ENCODE measurements at places on chromosomes 3 and 15.
A peak's percentile ranks its signal among the peaks of the same experiment; 100 is the strongest.

DNA sequence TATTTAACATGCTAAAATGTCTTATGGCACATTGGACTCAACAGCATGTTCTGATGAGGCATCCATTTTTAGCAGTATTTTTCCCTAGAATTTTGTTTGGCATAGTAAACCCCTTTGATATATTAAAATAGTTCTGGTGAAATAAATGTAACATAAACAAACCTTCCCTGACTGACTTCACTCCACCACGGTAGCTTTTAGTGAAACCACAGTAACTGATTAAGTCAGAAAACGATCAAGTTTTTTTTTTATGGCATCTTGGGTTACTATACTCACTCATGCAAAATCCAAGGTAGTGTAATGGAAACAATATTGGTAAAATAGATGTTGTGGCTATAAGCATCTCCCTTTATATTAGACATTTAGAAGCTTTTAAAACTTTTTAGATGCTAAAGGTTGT, 2.8 kb downstream of the SERP1 start:
- H3K4me3 ChIP-seq = peak overlapping the region; percentile 99
- peaks cover 52% of the 10 kb centered on the region for H3K4me1 ChIP-seq
- H3K36me3 ChIP-seq = peaks cover 50% of the 10 kb centered on the region
- no peaks in the 10 kb centered on the region for H3K27me3 ChIP-seq

DNA sequence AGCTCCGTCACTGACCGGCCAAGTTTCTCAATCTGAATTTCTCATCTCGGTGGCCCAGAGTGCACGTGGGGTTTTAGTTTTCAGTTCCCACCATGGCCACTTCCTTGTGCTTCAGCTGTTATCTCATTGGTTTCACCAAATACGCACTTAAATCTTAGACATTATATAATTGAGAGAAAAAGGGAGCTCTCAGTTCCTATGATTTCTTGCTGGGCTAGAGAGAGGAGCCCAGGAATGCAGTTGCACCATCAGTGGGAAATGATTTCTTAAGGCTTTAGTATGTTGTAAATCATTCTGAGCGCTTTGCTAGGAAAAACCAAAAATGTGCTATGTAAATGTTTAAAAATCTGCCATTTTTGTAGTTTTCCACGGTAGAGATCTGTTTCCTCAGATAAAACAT, 53.2 kb downstream of the OXNAD1 start:
- H3K27me3 ChIP-seq = no peaks in the 10 kb centered on the region
- H3K4me3 ChIP-seq = no peak overlapping the region
- peaks cover 82% of the 10 kb centered on the region for H3K36me3 ChIP-seq
- peaks cover 82% of the 10 kb centered on the region for H3K4me1 ChIP-seq
- no peak for DNase-seq
- peak overlapping the region; percentile 94 for H3K27ac ChIP-seq

- peaks cover 12% of the 10 kb centered on the region for H3K27me3 ChIP-seq
- no peak for DNase-seq
- H3K4me3 ChIP-seq = no peak overlapping the region
- H3K27ac ChIP-seq = no peak overlapping the region
- no peaks in the 10 kb centered on the region for H3K36me3 ChIP-seq
- no peaks in the 10 kb centered on the region for H3K4me1 ChIP-seq
Observed at GRCh38 chr15:92429378-92430068, 35.8 kb downstream of the ST8SIA2 start.

GRCh38 chr3:40453933-40454332, 3.2 kb upstream of the RPL14 start:
- H3K4me3 ChIP-seq = peak overlapping the region; percentile 91
- peaks cover 18% of the 10 kb centered on the region for H3K36me3 ChIP-seq
- peaks cover 50% of the 10 kb centered on the region for H3K4me1 ChIP-seq
- no peak overlapping the region for H3K27ac ChIP-seq
- peaks cover 2% of the 10 kb centered on the region for H3K27me3 ChIP-seq
- no peak for DNase-seq

DNA sequence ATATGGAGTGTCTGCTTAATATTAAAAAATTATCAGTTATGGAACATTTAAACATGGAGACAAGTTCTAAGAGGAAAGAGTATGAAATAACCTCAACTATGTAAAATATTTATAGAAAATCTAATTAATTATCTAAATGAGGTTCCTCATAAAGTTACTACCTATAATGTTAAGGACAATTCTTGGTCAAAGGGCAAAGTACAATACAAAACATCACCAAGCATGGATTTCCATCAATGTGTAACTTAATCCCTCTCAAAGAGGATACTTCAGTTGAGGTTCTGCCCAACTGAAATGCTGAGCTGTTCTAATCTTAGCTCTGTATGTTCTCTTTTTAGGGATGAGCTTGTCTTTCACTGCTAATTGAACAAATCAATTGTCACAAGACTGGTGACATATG, 56.0 kb upstream of the CHRM5 start:
- no peaks in the 10 kb centered on the region for H3K27me3 ChIP-seq
- no peaks in the 10 kb centered on the region for H3K36me3 ChIP-seq
- peaks cover 5% of the 10 kb centered on the region for H3K4me1 ChIP-seq
- no peak for DNase-seq
- no peak overlapping the region for H3K4me3 ChIP-seq

DNA sequence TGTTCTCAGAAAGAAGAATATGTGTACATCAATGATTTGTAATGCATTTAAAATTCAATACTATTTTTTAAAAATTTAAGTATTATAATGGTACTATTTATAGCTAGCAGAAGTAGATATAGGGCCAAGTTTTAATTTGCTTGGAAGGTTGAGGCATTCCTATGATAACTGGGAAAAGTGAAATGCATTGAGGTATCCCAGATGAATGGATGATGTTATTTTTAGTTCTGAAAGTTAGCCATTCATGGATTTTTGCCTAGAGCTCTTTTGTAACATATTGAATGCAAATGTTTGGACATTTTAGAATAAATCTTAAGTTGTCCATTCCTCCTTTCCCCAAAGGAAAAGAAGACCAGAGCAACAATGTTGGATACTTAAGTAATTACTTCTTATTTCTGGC, 47.6 kb downstream of the GAP43 start:
- H3K4me1 ChIP-seq = peaks cover 22% of the 10 kb centered on the region
- no peak for DNase-seq
- H3K27me3 ChIP-seq = peaks cover 27% of the 10 kb centered on the region

DNA sequence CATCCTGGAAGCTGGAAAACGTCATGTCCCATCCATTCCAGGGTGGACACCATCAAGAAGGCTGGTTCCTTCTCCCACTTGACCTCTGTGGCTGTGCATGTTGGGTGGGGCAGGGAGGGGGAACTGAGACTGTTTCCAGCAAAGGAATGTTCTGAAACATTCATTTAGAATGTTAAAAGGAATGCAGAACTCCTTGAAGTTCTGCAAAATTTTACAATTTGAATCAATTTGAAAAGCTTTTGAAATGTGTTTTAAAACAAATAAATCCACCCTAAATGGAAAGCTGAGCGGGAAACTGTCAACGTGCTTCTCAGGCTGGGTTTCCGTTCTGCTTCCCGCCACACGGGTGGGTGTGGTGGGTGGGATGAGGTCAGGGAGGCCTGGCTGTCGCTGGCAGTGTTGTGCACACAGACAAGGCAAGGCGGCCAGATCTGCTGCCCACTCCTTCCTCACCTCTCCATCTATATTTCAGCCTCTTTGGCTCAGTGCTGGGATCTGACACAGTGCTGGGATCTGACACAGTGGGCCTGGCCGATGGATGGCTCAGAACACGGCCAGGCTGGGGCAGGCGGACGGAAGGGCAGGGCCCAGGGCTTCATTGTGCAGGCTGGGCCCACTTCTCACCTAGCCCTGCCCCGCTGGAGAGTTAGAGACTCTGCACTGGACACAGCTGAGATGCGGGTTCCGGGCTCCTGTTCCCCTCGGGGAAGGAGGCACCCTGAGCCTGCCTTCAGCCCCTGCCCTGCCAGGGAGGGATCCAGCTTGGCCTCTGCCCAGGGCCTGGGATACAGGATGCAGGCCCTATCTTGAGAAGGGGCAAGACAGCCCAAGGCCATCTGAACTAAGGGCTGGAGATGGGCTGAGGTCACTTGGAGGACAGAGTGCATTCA, 110.4 kb downstream of the TMEM266 start:
- H3K27ac ChIP-seq = no peak overlapping the region
- H3K4me3 ChIP-seq = no peak overlapping the region
- H3K27me3 ChIP-seq = peaks cover 11% of the 10 kb centered on the region
- H3K36me3 ChIP-seq = no peaks in the 10 kb centered on the region

- peaks cover 12% of the 10 kb centered on the region for H3K4me1 ChIP-seq
- H3K27ac ChIP-seq = peak overlapping the region; percentile 91
- no peaks in the 10 kb centered on the region for H3K36me3 ChIP-seq
- H3K27me3 ChIP-seq = peaks cover 1% of the 10 kb centered on the region
Observed at GRCh38 chr3:33718595-33718907, 497 bp upstream of the CLASP2 start.

GRCh38 chr3:140051019-140051957, 116.3 kb downstream of the CLSTN2 start:
- H3K4me3 ChIP-seq = no peak overlapping the region
- no peaks in the 10 kb centered on the region for H3K36me3 ChIP-seq
- no peaks in the 10 kb centered on the region for H3K4me1 ChIP-seq
- peaks cover 2% of the 10 kb centered on the region for H3K27me3 ChIP-seq

GRCh38 chr3:39445927-39446326, 21.6 kb upstream of the MOBP start:
- no peaks in the 10 kb centered on the region for H3K27me3 ChIP-seq
- H3K4me3 ChIP-seq = no peak overlapping the region
- H3K4me1 ChIP-seq = peaks cover 4% of the 10 kb centered on the region
- no peaks in the 10 kb centered on the region for H3K36me3 ChIP-seq
- no peak overlapping the region for H3K27ac ChIP-seq
- DNase-seq = no peak

GRCh38 chr3:62570888-62571287, 197.5 kb upstream of the FEZF2 start:
- H3K27me3 ChIP-seq = peaks cover 3% of the 10 kb centered on the region
- no peak overlapping the region for H3K27ac ChIP-seq
- no peak overlapping the region for H3K4me3 ChIP-seq
- no peak for DNase-seq
- H3K4me1 ChIP-seq = no peaks in the 10 kb centered on the region

DNA sequence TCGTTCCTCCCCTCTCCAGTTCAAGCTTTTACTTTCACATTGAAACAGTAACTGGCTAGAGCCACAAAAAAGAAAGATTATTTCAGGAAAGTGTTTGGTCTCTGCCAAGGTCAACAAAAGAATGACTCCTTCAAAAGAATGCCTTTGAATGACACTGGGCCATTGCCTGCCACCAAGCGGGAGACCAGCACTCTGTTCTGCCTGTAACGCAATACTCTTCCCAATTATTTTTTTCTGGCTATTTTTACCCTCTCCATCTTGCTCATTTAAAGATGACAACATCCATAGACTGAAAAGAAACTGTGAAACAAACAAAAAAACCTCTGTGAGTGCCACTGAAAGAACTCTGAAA, 37.3 kb downstream of the EHHADH start:
- no peaks in the 10 kb centered on the region for H3K4me1 ChIP-seq

DNA sequence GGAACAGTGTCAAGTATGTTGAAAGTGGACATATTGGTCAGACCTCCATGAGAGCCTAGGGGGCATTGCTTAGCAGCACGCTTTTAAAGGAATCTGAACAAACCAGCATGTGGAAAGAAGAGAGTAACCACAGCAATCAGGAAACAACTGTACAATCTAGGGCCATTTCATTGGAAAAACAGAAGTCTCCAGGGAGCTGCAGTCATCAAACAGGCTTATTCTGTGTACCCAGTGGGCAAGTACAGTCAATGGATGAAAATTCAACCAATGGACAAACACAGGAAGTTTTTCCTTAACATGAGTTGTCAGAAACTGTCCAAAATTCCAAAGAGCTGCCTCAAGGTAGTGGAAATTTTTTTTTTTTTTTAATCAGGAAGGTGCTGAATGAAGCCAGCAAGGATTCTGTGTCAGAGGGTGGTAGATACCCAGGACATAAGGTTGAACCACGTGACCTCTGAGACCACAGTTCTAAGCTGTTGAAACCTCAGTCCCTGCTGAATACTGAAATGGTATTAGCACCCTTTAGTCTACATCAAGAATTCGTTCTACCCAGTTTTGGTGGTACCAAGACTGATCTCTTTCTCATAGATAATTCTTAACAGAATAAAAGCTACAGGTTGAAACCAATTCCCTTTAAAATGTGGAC, 4.4 kb upstream of the DLG1 start:
- H3K4me3 ChIP-seq = no peak overlapping the region
- H3K27ac ChIP-seq = no peak overlapping the region
- H3K27me3 ChIP-seq = peaks cover 27% of the 10 kb centered on the region
- H3K36me3 ChIP-seq = no peaks in the 10 kb centered on the region

Data from activated naive CD8-positive, alpha-beta T cell treated with anti-CD3 and anti-CD28 coated beads, Interleukin-2, amount 50 U/mL, for 24 hours (primary cell).